ENCODE measurements at places on chromosomes 16 and 17. TPM values are rescaled to one million over a fixed set of nuclear protein-coding genes. Genes with fewer than 3 reads are reported as not detected.

AGRP gene
- total RNA-seq: not detected

WNT9B gene
- 1.6 TPM for total RNA-seq

HIC1 gene
- 98.9 TPM for total RNA-seq

LGALS9C gene
- total RNA-seq: not detected
